Occipital lobe (tissue), 3 donors: ENCODE measurements at places on chromosomes 6 and 20. TPM values are rescaled to one million over a fixed set of nuclear protein-coding genes. Genes with fewer than 3 reads are reported as not detected.

DNA sequence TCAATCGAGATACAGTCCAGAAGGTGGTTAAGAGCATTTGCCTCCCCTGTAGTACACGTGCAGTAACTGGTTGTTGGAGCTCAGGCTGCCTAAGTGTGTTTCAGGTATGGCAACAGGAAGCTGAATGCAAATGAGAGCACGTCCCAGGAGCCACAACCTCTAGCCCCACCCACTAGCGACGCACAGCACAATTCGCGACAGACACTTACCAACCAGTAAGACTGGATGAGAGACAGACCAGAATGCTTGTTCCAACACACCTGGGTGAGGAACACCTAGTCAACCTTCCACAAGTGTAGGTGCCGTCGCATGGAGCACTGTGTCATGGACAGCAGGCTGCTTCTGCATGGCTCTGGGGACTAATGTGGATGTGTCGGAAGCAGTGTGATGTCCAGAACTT, 7.2 kb upstream of the SERPINB1 start:
- no peak for DNase-seq

DNA sequence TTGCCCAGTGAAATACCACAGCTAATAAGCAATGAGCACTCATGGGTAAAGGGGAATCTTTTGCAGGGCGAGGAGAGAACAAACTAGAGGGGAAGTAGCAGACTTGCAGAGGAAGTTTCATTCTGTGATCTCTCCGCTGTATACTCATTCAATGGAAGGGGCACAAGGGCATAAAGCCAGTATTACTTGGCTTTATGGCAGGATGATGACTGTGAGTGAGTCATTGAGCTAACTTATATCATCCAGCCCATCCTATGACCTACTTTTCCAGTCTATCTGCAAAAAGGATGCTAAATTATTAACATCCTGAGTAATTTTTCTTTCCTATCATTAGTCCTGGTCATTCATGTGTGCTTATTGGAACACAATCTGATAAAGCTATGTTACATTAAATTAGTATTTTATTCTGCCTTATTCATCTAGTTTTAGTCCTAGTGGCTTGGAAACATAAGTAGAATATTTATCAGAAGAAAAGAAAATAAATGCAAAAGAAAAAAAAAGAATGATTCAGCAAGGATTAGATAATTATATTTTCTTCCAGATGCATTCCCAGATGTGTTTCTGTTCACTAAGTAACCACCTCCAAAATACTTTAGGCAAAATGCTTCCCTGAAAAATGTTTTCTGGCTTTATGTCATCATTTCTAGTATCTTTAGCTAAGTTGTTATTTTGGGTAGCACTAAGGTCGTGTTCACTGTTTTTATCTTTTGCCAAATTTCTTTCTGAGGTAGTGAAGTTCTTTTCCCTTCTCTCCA, 471.7 kb downstream of the CDKAL1 start:
- DNase-seq = no peak

DNA sequence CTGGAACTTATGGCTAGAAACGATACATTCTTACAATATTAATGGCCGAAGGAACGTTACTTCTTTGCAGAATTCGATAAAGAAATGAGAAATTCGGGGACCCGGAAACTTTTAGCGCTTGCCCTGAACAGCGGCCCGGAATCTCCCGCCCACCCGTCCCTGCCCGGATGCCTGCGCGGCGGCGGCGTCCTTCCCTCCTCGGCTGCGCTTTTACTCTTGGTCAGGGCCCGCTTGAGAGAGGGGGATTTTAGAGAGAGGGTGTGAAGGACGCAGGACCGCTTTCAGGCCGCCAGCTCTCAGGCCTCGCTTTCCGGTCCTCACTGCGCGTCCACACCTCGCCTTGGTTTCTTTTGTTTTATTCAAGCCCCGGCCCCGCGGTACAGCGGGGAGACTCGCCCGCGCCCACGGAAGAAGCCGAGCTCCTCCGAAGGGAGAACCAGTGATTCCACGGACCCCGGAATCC, 243.7 kb downstream of the ARID1B start:
- peak; percentile 75 for DNase-seq

DNA sequence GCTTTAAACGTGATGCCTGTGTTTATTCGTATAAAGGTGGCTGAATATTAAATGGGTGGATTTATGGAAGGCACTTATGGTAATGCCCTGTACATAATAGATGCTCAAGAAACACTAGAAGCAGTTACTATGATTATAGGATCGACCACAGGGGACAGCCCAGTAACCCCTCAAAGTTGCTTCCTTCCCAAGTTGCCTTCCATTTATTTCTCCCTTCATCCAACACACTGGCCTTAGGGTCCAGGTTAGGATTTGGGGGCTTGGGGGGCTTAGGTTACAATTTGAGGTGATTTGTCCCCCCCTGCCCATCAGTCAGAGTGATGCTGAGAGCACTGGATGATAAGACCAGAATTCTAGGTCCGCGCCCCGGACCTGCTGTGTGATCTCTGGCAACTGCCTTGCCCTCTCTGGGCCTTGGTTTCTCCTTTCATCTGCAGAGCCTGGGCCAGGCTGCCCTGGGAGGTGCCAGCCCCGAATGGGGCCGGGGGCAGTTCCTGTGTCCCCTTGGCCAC, 101.5 kb downstream of the CEBPB start:
- DNase-seq = no peak

DNA sequence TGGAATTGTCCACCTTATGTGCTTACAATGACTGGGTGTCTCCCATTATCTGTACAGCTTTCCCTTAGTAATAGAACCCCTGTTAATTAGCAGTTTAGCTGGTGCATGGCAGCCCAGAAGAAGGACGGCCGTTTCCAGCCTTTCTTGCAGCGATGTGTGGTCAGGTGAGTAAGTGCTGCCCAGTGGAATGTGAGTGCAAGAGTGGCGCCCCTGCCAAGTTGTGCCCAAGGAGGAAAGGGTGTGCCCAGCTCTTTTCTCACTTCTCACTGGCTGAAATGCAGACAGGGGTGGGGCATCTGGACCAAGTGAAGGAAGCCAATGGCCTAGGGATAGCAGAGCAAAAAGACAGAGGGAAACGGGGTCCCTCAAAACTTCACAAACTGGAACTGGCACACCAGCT, 296.8 kb downstream of the PREX1 start:
- DNase-seq = no peak

Gene CYP39A1
- 2.3 TPM for total RNA-seq

DNA sequence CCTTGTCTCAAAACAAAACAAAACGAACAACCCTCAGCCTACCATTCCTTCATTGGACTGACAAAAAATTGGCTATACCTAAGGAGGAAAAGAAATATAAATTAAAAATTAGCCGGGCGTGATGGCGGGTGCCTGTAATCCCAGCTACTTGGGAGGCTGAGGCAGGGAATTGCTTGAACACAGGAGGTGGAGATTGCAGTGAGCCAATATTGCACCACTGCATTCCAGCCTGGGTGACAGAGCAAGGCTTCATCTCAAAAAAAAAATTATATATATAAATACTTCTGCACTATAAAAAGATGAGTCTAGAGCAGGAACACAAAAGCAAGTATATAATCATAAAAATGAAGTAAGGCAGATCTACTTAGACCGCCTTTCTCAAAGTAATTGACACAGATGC, 109.8 kb downstream of the CRYBG1 start:
- DNase-seq = no peak

GRCh38 chr6:106442395-106442794, 81.9 kb downstream of the CRYBG1 start:
- no peak for DNase-seq

DNA sequence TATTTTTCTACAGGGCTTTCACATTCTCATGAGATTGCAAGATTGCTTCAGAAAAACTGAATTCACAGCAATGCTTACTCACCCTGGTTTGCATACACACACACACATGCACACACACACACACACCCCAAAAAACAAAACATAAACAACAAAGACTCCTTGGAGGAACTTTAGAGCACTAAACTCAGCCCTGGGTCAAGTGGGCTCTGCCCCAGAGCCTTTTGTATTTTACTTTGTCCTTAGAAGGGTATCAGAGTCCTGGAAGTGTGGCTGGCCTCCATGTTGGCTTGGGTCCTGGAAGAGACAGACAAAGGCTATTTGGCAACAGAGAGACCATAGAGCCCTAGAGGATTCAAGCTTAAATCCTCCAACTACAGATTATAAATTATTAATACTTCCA, 8.0 kb upstream of the CST9 start:
- no peak for DNase-seq

DNA sequence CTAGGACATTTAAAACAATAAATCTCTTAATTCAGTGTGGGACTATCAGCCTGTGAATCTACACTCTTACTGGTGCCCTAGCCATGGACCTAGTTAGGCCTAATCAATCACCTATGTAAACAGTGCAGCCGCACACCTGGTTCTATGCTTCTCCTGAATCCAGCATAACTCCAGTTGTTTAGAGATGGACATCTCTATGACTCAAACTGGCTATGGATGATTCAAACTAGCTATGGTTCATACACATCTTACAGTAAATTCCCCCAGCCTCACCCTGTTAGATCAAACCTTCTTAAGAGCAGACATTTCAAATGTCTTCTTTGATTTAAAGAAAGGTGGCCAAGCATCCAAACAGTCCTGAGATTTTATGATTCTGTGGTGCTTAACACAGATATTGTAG, 34.7 kb downstream of the SLC35B3 start:
- DNase-seq = no peak

DNA sequence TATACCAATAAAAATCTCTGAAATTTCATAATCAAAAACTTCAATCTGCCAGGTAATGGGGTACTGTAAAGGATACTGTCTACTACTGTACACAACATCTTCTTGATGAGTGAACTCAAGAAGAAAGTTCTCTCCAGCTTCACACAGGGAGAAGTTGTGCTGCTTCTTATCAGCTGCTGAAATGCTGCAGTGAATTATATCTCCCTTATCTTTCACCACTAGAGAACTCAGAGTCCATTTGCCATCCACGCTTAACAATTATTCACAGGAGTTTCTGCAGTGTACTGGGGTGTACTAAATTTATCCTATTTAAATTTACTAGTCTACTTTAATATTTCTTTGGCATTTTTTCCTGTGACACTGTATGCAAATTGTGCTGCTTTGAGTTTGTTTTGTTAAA, 384.8 kb downstream of the TFAP2B start:
- DNase-seq = no peak

Gene GINS1
- total RNA-seq = 9.7 TPM

Gene B3GAT2
- 18.6 TPM for total RNA-seq

DNA sequence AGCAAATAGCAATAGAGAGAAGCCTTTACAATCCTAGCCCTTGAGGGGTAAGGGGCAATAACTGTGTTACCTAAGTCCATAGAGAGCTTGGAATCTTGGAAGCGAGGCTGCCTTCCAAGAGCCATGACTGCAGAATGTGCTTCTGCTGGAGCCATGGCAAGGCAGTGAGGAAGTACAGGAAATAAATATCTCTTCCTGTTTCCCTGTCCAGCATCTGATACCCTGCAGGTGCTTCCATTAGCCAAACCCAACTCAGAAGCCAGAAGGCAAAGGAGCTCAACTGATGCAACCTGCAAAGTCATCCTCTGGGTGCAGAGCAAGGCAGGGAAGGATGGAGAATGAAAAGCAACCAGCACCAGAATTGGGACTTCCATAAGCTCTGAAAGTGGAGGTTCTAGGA, 41.0 kb upstream of the KLHL31 start:
- DNase-seq = no peak

DNA sequence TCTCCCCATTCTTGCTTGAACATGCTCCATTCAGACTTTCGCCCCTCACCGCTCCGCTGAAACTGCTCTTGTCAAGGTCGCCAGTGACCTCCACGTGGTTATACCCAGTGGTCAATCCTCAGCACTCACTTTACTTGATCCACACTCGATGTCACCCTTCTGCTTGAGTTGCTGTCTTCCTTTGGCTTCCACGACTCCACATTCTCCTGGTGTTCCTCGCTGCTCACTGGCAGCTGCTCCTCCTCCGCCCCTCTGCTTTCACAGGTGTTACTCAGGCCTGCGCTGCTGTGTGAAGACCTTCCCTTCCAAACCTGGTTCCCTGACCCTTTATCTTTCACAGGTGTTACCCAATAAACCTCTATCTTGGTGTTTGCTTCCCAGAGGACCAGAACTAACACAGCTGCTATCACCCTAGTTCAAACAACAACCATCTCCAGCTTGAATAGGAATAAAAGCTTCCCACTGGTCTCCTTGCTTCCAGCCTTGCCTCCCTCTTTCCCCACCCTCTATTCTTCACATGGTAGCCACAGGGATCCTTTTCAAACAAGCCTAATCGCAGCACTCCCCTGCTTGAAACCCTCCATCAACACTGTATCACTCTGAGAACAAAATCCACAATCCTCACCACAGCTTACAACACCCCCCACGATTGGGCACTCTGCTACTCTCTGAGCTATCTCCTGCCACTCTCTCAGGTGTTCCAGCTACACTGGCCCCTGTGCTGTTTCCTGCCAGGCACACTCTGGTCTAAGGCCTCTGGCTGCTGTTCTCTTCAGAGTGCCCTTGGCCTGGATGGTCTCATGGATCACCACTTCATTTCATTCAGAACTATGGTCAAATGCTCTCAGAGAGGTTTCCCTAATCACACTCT, 10.7 kb downstream of the PPIL1 start:
- DNase-seq = no peak

Gene EBF4
- total RNA-seq = 10.5 TPM

DNA sequence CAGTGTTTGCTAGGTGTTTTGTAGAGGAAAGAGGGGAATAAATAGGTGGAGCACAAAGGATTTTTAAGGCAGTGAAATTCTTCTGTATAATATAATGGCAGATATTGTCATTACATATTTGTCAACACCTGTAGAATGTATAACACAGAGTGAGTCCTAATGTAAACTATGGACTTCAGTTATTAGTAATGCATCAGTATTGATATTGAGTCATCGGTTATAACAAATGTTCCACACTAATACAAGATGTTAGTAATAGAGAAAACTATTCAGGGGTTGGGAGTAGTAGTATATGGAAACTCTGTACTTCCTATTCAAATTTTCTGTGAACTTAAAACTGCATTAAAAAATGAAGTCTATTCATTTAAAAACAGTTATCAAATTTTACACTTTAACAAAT, 299.2 kb downstream of the UBE3D start:
- DNase-seq = no peak

GRCh38 chr6:159830501-159831372, 30.7 kb downstream of the PNLDC1 start:
- DNase-seq = no peak

- DNase-seq = no peak
Observed at GRCh38 chr20:910870-911770, 5.0 kb downstream of the ANGPT4 start.

DNA sequence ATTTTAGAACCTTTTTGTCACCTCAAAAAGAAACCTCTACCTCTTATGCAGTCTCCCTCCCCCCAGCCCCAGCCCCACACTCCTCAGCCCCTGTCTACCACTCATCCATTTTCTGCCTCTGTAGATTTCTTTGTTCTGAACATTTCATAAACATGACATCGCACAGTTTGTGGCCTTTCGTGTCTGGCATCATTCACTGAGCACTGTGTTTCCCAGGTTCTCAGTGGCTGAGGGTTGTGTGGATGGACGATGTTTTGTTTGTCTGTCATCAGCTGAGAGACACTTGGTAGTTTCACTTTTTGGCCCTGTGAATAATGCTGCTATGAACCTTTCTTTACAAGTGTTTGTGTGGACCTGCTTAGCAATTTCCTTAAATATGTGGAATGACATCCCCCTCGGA, 64.5 kb downstream of the FAM120B start:
- DNase-seq = no peak

- no peak for DNase-seq
Observed at GRCh38 chr20:56391596-56392131, 351 bp downstream of the AURKA start.

Gene TFAP2C
- total RNA-seq = 5.9 TPM

- no peak for DNase-seq
Observed at GRCh38 chr20:22586645-22587310, 2.4 kb upstream of the FOXA2 start.

GRCh38 chr20:21632031-21632734, 73.3 kb upstream of the PAX1 start:
- DNase-seq = no peak

- no peak for DNase-seq
Observed at GRCh38 chr6:72702421-72702820, 80.6 kb downstream of the KCNQ5 start.
